ENCODE measurements at places on chromosomes 5 and 9. TPM values are rescaled to one million over a fixed set of nuclear protein-coding genes. Genes with fewer than 3 reads are reported as not detected.

Gene PIP5K1B
- total RNA-seq = 0.16 TPM

Gene PROB1
- total RNA-seq = 5.2 TPM

Gene NR6A1
- 0.18 TPM for total RNA-seq

Gene ZDHHC11B
- total RNA-seq = 0.10 TPM

Gene CDH10
- not detected for total RNA-seq

Gene INPP5E
- total RNA-seq = 18.2 TPM

Gene SH3RF2
- total RNA-seq = not detected

Gene RABEPK
- total RNA-seq = 15.0 TPM

Gene PRLR
- not detected for total RNA-seq

Gene SPAAR
- not detected for total RNA-seq

Gene C7
- total RNA-seq = not detected

Gene GABRA6
- not detected for total RNA-seq

Gene OR1B1
- not detected for total RNA-seq

Gene CARD6
- total RNA-seq = 3.4 TPM

Gene FOXE1
- total RNA-seq = 0.08 TPM

Gene SEMA5A
- total RNA-seq = not detected

Gene KCTD16
- 0.08 TPM for total RNA-seq

Gene TAF11L6
- total RNA-seq = not detected

Gene FLT4
- total RNA-seq = 1.6 TPM

Gene TXNDC8
- not detected for total RNA-seq

Gene ALDH7A1
- total RNA-seq = 1.0 TPM

Gene STARD4
- 52.3 TPM for total RNA-seq

Gene BRD8
- total RNA-seq = 72.3 TPM

Gene MCTP1
- total RNA-seq = not detected

Gene MPDZ
- not detected for total RNA-seq

All from activated CD8-positive, alpha-beta T cell treated with anti-CD3 and anti-CD28 coated beads, Interleukin-2, amount 10 ng/mL, durations not matched to agents 7 days and 5 days (primary cell).